D341Med (cell line): ENCODE measurements at places on chromosomes 7 and 10.

GRCh38 chr7:99709260-99709659 is 25.7 kb downstream of the CYP3A7 start:
- DNase-seq: no peak

DNA sequence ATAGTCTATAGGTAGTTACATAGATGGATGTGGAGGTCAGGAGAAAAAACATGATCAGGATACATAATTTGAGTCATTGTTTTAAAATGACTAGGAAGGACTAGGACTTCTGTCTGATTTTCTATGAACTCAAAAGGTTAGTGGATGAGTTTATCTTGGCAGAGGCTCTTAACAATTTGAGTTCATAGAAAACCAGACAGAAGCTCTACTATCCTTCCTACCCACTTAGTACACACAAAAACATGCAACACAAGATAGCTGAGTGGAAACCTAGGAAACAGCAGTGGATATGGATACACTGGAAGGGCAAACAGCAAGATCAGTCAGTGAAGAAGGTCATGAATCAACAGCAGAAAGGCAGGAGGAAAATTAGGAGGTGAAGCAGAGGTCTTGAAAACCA is 84.6 kb downstream of the VPS50 start:
- no peak for DNase-seq

GRCh38 chr7:136891850-136892249 is 23.4 kb downstream of the CHRM2 start:
- no peak for DNase-seq

- peak; percentile 25 for DNase-seq
These were observed 256.6 kb upstream of the GLI3 start for GRCh38 chr7:42493436-42494198.

DNA sequence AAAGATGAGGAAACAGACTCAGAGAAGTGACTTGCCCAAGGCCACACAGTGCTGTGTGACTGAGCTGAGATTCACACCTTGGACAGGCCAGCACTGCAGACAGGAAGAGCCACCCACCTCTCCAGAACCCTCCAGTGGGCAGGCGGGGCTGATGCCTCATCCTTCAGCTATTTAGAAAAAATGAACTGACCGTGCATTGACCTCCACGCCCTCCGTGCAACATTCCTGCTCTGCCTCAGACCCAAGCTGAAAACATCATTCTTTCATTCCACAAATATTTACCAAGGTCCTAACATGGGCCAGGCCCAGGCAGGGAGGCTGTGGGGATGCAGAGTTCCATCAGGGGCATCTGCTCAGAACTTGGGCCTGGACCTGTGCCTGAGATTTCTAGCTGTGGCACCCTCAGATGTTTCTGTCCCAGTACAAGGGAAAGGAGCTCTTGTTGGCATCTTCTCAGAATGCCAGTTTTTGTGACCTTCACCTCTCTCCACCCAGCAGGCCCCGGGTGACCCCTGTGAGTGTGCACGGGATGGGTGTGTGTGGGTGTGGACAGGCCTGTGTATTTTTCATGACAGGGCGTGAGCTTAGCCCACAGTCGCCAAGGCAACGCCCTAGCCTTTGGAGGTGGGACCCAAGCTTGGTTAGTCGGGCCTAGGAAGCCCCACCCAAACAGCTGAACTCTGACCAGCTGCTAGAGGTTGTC is 6.5 kb downstream of the VSIR start:
- no peak for DNase-seq

DNA sequence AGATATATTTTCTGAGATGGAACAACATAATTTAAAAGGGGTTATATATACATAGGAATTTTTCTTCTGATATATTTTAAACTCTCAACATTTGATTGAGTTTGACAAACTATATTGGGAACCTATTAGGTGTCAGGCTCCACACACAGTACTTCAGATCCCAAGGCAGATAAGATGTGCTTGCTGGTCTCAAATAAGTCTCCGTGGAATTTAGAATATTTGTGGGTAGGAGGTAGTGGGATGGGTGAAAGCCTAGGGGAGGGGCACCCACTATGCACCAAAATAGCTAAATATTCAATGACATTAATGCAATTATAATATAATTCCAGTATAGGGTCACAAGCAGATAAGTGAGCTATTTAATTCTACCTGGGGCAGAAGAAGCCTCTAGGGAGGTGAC is 81.5 kb downstream of the ARL4A start:
- no peak for DNase-seq

DNA sequence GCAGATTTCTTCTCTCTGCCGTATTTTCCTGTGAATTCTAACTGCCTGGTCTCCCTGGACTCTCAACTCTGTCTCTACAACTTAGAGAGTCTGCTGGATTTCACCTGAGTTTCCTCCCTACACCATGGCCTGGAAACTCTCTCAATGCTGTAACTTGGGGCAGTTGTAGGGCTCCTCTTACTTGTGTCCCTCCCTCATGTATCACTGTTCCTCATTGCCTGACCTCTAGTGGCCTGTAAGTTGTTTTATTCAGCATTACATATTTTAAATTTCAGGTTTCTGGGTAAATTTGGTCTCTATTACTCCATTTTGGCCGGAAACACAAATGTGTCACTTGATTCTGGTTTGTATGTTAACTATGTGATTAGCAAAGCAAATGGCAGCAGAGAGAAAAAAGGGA is 70.9 kb downstream of the DYNC1I1 start:
- DNase-seq: no peak

- DNase-seq: no peak
These were observed 91.4 kb downstream of the FAM107B start for GRCh38 chr10:14683256-14683655.

- DNase-seq: peak; percentile 38
These were observed 21.4 kb upstream of the PRKAR1B start for GRCh38 chr7:748446-748845.

DNA sequence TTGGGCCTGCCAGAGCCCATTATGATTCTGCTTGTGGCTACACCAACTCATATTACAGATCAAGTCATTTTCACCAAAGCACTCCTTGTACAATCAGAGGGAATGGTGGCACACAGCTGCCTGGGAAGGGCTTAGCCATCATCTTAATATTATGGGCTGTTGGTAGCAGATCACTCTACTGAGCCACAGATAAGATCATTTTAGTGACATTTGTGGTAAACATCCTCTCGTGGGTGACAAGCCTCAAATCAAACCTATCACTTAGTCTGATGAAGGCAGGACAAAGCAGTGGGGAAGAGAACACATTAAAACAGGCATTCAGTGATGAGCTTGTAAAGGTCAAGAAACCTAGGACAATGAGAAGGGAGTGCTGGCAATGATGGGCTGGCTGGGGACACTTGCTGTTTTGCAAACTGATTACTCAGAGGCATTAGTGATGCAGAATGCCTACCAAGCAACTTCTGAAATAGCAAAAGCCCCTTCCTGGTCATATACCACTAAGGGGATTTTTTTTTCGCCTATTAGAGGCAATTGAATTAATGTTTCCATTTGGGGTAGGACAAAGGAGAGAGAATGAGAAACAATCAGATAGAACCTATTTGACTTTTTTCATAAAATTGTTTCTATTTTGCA is 137.5 kb upstream of the WDR11 start:
- no peak for DNase-seq

DNA sequence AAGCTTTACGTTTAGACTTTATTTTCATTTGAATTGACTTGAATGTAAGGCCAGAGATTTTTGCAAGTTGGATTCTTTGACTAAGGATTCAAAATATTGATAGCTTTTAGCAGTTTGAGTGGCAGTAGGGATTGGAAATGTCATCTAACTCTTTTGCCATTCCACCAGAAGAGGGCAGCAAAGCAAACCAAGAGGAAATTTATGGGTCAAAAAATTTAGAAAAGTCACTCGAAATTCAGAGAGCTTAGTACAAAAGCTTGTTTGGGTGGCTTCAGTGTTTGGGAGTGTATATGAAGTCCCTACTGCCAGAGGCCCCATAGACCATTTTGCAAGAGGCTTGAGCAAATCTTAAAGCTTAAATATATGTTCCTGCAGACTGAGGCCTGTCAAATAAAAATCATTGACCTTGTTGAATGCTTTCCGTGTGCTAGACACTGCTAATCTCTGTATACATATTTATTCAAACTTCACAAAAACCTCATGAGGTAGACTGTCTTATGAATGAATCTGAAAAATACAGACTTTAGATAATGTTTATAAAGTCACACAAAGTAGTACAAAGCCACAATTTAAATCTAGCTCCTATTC is 44.6 kb upstream of the RSBN1L start:
- peak; percentile 38 for DNase-seq

DNA sequence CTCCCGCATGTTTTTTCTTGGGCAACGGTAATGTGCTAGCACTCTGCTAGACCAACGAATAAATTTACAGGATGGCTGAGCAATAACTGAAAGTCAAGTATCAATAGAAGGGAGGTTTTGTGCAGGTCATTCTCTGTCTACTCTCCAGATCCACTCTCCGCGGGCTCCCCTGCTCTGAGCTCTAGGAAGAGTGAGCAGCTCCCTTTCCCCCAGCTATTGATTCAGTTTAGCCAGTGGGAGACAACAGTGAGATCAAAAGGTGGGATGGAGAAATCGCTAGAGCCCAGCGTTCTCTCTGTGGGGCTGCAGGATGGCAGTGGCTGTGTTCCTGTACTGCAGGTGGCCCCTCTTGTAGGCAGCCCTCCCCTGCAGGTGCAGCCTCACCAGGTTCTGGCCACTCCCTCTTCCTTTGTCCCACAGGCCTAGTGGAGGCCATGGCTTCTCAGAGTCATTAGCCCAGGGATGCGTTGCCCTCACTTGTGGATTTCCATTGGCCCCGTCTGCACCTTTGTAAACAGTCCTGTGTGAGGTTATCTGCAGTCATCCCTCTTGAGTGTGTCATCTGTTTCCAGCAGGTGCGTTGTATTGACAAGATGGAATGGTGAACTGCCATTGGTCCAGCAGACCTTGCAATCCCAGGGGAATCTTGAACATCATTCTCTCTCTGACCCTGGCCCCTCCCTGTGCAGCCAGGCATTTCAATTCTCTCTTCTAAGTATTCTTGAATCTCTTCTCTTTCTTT is 11.1 kb downstream of the MSRB2 start:
- no peak for DNase-seq

- DNase-seq: no peak
These were observed 52.5 kb upstream of the USP6NL start for GRCh38 chr10:11663763-11664555.

GRCh38 chr7:41183741-41184140 is 519.1 kb downstream of the INHBA start:
- no peak for DNase-seq

- DNase-seq: no peak
These were observed 35.1 kb upstream of the ZNF716 start for GRCh38 chr7:57414852-57415251.

GRCh38 chr10:105159268-105159667 is 518.2 kb downstream of the SORCS3 start:
- no peak for DNase-seq

DNA sequence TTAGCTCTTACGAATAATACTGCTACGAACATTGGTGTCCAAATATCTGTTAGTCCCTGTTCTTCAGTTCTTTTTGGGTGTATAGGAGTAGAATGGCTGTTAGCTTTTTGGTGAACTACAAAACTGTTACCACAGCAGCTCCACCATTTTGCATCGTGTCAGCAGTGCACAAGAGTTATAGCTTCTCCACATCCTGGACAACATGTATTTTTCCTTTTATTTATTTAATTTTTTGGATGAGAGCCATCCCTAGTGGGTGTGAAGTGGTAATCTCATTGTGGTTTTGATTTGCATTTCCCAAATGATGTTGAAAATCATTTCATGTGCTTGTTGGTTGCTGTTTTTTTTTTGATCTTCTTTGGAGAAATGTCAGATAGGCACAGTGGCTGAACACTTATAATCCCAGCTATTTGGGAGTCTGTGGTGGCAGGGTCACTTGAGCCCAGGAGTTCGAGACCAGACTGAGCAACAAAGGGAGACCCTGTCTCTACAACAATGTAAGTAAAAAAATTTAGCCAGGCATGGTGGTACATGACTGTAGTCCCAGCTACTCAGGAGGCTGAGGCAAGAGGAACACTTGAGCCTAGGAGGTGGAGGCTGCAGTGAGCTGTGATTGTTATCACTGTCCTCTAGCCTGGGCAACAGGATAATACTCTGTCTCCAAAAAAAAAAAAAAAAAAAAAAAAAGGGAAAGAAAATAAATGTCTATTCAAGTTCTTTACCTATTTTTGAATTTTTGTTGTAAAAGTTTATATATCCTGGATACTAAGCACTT is 31.7 kb downstream of the TRIM24 start:
- DNase-seq: no peak

DNA sequence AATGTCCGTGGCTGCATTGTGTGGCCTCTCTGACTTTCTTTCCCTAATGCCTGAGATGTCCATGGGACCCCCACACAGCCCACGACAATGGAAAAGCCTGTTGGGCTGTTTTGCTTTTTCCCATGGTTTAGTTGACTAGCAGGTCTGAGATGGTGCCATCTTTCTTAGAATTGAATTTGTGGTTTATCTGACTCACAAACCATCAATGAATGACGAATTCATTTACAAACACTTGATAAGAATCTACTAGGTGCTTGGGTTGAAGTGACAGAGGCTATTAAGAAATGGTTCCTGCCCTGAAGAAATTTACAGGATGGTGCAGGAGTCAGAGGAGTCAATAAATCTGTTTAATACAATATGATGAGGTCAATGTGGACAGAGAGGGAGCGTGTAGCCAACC is 75.4 kb downstream of the OTUD1 start:
- no peak for DNase-seq

GRCh38 chr10:79137300-79137756 is 68.6 kb downstream of the ZMIZ1 start:
- no peak for DNase-seq

DNA sequence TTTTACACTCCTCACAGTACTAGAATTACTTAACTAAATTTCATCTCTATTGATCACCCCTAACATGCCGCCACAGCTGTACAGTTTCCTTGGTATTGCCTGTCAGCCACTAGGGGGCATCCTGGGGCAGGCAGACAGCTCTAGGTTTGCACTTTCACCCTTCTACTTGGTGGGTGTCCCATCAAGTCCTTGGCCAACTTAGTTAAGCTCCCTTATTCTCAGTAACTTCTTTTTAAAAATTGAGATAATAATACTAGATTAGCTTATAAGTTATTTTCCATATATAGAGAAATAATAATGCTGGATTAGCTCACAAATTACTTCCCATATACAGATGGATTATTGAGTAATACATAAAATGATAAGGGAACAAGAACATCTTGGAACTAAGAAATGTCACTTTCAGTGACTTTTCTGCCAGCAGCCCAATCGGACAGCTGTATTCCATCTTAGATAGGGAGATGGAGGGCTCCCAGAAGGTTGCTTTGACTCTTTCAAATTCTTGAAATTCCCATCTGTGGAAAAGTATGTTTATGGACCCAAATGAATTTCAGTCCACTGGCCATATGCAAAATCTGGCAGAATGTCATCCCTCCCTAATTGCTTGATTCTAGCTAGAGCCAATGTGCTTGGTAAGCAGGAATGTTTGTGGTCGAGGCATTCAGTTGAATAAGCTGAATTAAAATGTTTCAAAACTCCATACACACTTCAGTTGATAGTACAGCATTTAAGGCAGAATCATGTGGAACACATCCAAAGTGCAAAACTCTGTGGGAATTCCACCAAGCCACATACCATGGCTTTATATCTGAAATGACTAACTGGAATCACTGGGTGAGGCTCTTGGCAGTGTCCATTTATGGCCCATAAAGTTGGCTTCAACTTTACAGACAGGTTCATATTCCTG is 309.7 kb downstream of the CSTF2T start:
- DNase-seq: peak; percentile 64
